ENCODE measurements at places on chromosomes 5 and 9.

- DNase-seq: peak; percentile 72
- H3K4me1 ChIP-seq: peaks cover 40% of the 10 kb centered on the region
- H3K27me3 ChIP-seq: peaks cover 13% of the 10 kb centered on the region
Measured at GRCh38 chr5:157575381-157576020, at the start of gene ADAM19. ADAM19 (minus strand) TSS chr5:157575775; CDS start chr5:157575696, 79 bp downstream.

GRCh38 chr5:68628082-68628814, 412.7 kb downstream of the PIK3R1 start:
- no peaks in the 10 kb centered on the region for H3K36me3 ChIP-seq
- H3K27me3 ChIP-seq: peaks cover 4% of the 10 kb centered on the region
- no peak overlapping the region for H3K27ac ChIP-seq
- DNase-seq: no peak
- H3K4me3 ChIP-seq: no peak overlapping the region
- H3K4me1 ChIP-seq: no peaks in the 10 kb centered on the region

GRCh38 chr5:14718778-14719177, 54.3 kb downstream of the OTULIN start:
- H3K4me1 ChIP-seq: peaks cover 5% of the 10 kb centered on the region
- no peak overlapping the region for H3K27ac ChIP-seq
- H3K36me3 ChIP-seq: peaks cover 12% of the 10 kb centered on the region
- no peaks in the 10 kb centered on the region for H3K27me3 ChIP-seq
- no peak overlapping the region for H3K4me3 ChIP-seq
- DNase-seq: no peak

GRCh38 chr5:29568028-29568427, 1625.5 kb upstream of the CDH6 start:
- H3K4me1 ChIP-seq: no peaks in the 10 kb centered on the region
- no peaks in the 10 kb centered on the region for H3K36me3 ChIP-seq
- no peak overlapping the region for H3K4me3 ChIP-seq
- no peaks in the 10 kb centered on the region for H3K27me3 ChIP-seq
- H3K27ac ChIP-seq: no peak overlapping the region
- DNase-seq: no peak

DNA sequence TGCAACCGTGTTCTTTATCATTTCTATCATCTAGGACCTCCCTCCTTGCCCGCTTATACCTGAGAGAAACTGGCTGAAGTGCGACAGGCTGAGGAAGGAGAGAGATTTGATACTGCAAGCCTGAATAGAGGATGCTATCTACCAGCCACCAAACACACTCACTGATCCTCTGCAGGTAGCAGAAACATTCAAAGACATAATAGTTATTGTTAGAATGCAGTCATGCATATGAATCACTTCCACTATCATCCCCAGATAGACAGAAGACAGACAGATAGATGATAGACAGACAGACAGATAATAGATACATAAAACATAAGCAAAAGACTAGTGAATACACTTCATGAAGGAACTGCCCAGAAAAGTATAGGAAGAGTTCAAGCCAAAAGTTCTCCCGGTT, 32.9 kb downstream of the FAM81B start:
- H3K4me3 ChIP-seq: no peak overlapping the region
- peaks cover 3% of the 10 kb centered on the region for H3K27me3 ChIP-seq
- DNase-seq: no peak
- no peaks in the 10 kb centered on the region for H3K4me1 ChIP-seq

DNA sequence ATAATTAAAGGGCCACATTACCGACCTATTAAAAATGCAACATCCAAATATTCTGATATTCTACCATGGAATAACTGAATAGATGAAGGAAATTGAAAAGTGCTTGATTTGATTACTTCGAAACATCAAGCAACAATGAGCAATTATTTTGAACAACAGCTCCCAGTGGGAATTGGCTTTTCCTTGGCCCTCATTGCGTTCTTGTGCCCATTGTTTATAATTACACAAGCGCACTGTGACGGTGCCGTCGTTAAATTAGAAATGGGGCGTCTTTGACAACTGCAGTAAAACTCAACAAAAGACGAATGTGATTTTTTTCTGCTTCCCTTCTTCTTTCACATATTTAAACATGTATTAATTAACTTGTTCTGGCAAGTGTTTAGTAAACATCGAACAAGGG, 61.6 kb downstream of the CDH6 start:
- no peak overlapping the region for H3K4me3 ChIP-seq
- no peak for DNase-seq
- H3K27me3 ChIP-seq: no peaks in the 10 kb centered on the region
- H3K36me3 ChIP-seq: no peaks in the 10 kb centered on the region
- no peaks in the 10 kb centered on the region for H3K4me1 ChIP-seq
- no peak overlapping the region for H3K27ac ChIP-seq

DNA sequence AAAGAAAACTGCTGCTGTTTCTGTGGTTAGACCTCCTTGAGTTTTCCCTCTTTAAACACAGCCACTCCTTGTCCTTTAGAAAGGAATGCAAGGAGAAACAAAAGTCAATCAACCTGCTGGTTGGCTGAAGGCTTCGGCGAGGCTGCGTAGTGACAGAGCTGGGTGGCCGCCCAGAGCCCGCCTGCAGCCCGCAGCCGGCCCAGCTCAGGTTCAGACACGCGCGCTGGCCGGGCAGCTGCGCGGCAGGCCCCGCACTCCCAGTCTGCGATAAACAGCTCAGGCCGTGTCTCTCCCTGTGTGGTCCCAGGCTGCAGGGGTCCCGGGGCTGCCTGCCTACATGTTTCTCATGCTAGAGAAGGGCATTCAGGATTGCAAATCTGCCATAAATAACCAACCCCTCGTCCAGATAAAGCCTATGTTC, 115.4 kb downstream of the HSD17B3 start:
- H3K4me1 ChIP-seq: peaks cover 1% of the 10 kb centered on the region
- DNase-seq: no peak
- no peaks in the 10 kb centered on the region for H3K36me3 ChIP-seq
- H3K27ac ChIP-seq: no peak overlapping the region
- H3K4me3 ChIP-seq: no peak overlapping the region

GRCh38 chr9:94826044-94826443, 99.5 kb downstream of the AOPEP start:
- no peak overlapping the region for H3K4me3 ChIP-seq
- H3K27ac ChIP-seq: no peak overlapping the region
- no peak for DNase-seq
- no peaks in the 10 kb centered on the region for H3K27me3 ChIP-seq

DNA sequence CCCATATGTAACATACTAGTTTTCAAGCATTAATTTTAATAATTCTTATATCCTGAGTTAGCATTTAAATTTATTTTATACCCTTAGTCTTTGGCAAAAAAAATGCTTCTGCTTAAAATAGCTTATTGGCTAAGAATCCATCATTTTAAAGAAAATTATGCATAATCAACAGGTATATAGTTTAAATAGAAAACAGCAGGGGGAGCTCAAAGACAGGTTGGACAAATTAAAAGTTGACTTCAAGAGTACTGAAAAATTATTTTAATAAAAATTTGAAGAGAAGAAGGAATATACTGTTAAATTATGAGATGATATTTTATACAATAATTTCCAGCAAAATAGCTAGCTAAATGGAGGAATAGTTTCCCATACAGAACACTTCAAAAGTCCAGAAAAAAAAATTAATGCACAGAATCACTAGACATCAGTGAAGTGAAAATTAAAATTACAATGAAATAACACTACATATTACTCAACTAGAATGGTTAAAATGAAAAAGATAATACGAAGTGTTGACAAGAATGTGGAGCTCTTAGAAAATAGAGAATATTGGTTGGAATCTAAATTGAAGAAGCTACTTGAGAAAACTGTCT, 387.1 kb downstream of the PDE4D start:
- no peak for DNase-seq
- no peak overlapping the region for H3K27ac ChIP-seq
- H3K4me3 ChIP-seq: no peak overlapping the region
- peaks cover 12% of the 10 kb centered on the region for H3K27me3 ChIP-seq
- no peaks in the 10 kb centered on the region for H3K4me1 ChIP-seq

- DNase-seq: no peak
- H3K4me3 ChIP-seq: no peak overlapping the region
- H3K4me1 ChIP-seq: no peaks in the 10 kb centered on the region
- no peaks in the 10 kb centered on the region for H3K27me3 ChIP-seq
- peaks cover 9% of the 10 kb centered on the region for H3K36me3 ChIP-seq
Measured at GRCh38 chr9:100125910-100126309, 26.9 kb downstream of the INVS start.

DNA sequence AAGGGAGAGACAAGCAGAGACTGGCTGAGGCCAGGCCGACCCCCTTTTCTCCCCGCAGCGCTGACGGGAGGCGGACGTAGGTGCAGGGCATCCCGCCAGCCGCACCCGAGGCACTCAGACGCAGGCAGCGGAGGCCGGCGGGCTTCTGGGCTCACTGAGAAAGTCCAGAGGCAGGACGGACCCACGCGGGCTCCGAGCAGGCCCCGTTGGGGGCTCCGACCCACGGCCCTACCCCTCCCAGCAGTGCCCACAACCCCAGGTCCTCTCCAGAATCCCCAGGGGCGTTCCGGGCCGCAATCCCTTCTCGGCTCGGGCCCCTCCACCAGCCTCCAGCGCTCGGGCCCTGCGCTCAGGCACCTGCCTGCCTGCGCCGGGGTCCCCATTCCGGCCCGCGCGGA, 543 bp downstream of the MTMR12 start:
- H3K27me3 ChIP-seq: no peaks in the 10 kb centered on the region
- peaks cover 20% of the 10 kb centered on the region for H3K36me3 ChIP-seq
- peak overlapping the region; percentile 84 for H3K27ac ChIP-seq
- no peak for DNase-seq
- peak overlapping the region; percentile 92 for H3K4me3 ChIP-seq
- peaks cover 29% of the 10 kb centered on the region for H3K4me1 ChIP-seq

- no peak overlapping the region for H3K27ac ChIP-seq
- DNase-seq: no peak
- peaks cover 1% of the 10 kb centered on the region for H3K4me1 ChIP-seq
- no peaks in the 10 kb centered on the region for H3K27me3 ChIP-seq
- no peaks in the 10 kb centered on the region for H3K36me3 ChIP-seq
Measured at GRCh38 chr9:83299094-83299493, 236.2 kb upstream of the RASEF start.

DNA sequence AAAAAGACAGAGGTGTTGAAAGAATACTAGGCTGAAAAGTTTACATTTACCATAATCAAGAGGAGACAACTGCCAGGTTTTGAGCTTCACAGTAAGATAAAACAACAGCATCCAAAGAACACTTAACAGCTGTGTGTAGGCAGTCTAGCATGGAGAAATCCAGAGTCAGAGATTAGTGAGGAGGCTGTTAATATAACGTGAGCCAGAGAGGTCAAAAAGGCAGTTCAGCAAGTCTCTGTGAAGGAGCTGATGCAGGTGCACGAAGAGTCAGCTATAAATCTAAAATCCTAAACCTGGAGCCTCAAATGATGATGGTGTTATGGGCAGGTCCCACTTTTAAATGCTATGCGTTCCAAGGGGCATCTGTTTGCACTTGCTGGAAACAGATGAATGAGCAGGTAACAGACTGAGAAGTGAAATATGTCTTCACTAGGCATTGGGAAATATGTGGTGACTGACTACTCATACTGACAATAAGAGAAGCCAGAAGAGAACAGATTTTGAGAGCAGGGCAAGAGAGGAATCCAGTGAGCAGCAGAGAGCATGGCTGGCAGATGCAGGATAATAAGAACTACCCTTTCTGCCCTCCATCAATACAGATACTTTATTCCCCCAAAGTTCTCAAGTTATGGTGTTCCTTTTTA, 8.7 kb downstream of the APTX start:
- no peak overlapping the region for H3K27ac ChIP-seq

GRCh38 chr9:101620452-101620851, 25.7 kb upstream of the PPP3R2 start:
- no peaks in the 10 kb centered on the region for H3K4me1 ChIP-seq
- no peak overlapping the region for H3K27ac ChIP-seq
- DNase-seq: no peak
- H3K27me3 ChIP-seq: peaks cover 10% of the 10 kb centered on the region
- H3K36me3 ChIP-seq: no peaks in the 10 kb centered on the region

GRCh38 chr5:150490296-150490669, 17.6 kb upstream of the NDST1 start:
- peaks cover 7% of the 10 kb centered on the region for H3K4me1 ChIP-seq
- DNase-seq: no peak
- no peaks in the 10 kb centered on the region for H3K36me3 ChIP-seq
- H3K4me3 ChIP-seq: no peak overlapping the region

DNA sequence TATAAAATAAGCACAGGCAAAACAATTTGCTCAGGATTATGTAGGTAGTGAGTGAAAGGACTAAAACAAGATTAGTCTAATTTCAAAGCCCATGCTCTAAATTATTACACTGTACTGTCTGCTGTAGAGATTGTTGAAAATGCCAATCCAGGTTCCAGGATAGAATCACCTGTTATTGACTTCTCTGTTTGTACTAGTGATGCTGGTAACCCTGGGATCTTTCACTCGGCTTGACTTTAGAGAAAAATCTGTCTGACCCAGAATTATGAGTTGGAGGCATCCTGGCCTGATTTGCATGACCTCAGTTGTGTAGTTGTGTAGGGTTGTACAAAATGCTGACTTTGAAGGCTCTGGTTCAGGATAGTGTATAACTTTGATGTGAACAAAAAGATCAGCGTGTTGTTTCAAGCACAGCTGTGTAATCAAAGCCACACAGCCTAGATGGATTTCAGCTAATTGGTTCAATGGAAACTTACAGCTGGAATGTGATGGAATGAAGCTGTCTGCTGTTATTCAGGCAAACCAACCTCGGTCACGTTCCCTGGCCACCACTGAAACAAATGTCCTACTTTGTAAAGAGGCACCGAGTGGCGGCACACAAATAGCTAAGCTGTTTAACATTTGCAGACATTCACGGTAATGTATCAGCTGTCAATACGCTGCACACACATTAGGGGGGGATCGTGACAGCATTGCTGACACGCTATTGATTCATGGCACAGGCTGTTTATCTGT, 340.3 kb downstream of the KCTD16 start:
- H3K4me1 ChIP-seq: no peaks in the 10 kb centered on the region
- H3K4me3 ChIP-seq: no peak overlapping the region
- H3K27me3 ChIP-seq: no peaks in the 10 kb centered on the region
- H3K36me3 ChIP-seq: no peaks in the 10 kb centered on the region
- H3K27ac ChIP-seq: no peak overlapping the region
- DNase-seq: no peak

- H3K27me3 ChIP-seq: peaks cover 3% of the 10 kb centered on the region
- no peak for DNase-seq
- no peak overlapping the region for H3K27ac ChIP-seq
- H3K4me1 ChIP-seq: no peaks in the 10 kb centered on the region
- no peaks in the 10 kb centered on the region for H3K36me3 ChIP-seq
Measured at GRCh38 chr9:86602715-86603114, 248.5 kb upstream of the TUT7 start.

- H3K27me3 ChIP-seq: no peaks in the 10 kb centered on the region
- DNase-seq: no peak
- H3K36me3 ChIP-seq: no peaks in the 10 kb centered on the region
- no peak overlapping the region for H3K4me3 ChIP-seq
- H3K4me1 ChIP-seq: no peaks in the 10 kb centered on the region
Measured at GRCh38 chr5:110398951-110399350, 327.5 kb downstream of the TMEM232 start.
